ENCODE measurements at places on chromosomes 12 and 14.

DNA sequence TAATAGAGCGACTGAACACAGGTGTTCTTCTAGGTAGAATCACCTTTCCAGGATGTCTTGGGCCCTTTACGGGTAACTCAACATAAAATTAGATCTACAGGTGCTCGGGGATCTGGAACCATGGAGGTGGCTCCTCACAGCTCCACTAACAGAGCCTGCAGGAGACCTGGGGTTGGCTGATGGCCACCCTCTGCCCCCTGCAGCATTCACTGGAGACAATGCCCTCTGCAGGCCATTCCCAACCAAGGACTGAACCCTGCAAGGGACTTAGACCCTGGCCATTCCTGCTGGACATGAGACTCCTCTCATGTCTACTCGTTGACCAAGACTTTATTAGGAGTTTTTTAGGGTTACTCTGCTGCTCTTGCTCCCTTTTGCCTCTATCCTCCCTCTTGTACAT is 58.5 kb upstream of the PPP4R3A start:
- DNase-seq: no peak

DNA sequence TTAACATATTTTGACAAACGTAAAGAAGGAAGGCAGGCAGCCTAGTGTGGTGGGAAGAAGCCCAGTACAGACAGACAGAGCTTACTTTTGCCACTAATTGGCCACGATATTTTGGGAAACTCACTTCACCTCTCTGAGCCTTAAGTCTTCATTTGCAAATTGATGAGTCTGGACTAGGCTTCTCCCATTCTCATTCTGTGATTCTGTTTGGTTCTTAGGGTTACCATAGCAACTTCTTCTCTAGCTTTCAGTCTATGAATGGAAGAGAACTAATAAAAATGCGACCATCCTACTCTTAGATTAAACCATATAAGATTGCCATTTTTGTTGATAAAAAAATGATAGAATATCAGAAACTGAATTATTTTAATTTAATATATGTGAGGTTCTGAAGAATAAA is 210.5 kb downstream of the SNAPC1 start:
- no peak for DNase-seq

- DNase-seq: no peak
Measured at GRCh38 chr14:24251880-24252288, 9.5 kb upstream of the TINF2 start.

- DNase-seq: peak; percentile 6
Measured at GRCh38 chr12:27779416-27779919, 565 bp upstream of the KLHL42 start.

GRCh38 chr12:87270919-87271318 is 758.3 kb downstream of the C12orf50 start:
- no peak for DNase-seq

DNA sequence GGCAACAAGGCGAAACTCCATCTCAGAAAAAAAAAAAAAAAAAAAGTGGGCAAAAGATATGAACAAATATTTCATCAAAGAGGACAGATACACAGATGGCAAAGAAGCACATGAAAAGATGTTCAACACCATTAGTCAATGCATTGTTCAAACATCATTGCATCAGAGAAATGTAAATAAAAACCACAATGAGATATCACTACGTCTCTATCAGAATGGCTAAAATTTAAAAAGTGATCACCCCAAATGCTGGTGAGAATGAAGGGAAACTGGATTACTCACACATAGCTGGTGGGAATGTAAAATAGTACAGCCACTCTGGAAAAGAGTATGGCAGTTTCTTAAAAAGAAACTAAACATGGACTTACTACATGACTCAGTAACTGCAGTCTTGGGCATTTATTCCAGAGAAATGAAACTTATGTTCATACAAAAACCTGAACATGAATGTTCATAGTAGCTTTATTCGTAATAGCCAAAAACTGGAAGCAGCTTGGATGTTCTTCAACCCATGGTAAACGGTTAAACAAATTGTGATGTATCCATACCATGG is 3.6 kb downstream of the L2HGDH start:
- DNase-seq: no peak

Measured in MG63 (cell line).